Fibroblast of upper back skin (primary cell): ENCODE measurements at places on chromosomes 2 and 18.

DNA sequence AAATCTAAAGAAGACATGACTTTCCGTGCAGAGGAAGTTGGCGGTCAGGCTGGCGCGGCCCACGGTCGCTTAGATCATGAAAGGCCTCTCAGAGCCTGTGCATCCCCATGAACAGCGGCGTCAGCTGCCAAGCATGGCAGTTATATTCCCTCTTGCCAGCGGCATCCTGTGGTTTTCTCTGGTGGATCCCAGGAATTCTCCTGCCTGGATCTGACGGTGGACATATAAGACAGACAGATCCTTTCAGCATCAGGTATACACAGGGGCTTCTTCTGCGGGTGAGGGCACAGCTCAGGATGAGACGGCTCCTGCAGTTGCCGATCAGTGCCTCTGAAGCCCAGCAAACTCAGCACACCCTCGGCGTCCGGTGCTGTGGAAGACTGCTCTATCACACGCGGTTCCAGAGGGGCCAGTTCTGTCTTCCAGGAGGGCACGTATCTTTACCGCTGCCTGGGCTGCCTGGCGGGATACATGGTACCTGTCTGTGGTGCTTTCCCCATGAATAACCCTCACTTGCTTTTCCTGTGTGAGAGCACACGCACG, 157.8 kb downstream of the LDLRAD4 start:
- DNase-seq = no peak

GRCh38 chr18:75106746-75107145, 102.2 kb downstream of the PTGR3 start:
- DNase-seq = no peak

DNA sequence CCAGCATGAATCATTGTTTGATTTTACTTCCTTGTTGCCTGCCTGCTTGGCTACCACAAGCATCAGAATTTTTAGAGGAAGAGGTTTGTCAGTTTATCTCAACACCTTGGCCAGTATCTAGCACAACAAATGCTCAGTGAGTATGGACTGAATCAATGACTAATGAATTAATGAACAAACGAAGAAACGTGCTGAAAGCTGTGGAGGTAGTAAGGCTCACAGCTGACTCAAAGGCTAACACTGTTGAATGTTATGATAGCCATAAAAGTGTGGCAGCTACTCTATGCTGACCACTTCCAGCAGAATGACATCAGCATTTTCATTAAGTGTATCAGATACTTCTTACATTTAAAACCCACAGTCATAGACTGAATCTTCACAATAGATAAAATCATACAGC, 543.4 kb downstream of the IRS1 start:
- peak; percentile 38 for DNase-seq

GRCh38 chr18:63236921-63237846, 82.4 kb downstream of the BCL2 start:
- no peak for DNase-seq

DNA sequence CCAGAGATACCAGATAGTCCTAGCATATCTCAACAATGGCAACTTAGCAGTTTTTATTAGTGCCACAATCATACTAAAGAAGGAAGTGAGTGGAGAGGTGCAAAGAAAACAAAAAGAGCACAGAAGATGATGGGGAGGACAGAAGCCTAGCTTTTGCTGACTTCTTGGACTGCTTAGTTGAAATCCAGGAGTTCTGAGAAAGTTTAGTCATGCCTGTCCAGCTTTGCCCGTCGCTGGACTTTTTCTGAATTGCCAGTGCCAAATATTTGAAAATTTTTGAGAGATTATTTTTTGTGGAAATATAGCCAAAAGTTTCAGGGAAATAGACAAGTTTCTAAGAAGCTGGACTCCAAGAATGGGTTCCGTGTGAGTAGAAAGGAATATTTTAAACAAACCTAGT, 558.7 kb upstream of the TNP1 start:
- DNase-seq = no peak

- DNase-seq = no peak
These were observed 6.3 kb upstream of the HS6ST1 start for GRCh38 chr2:128324897-128325410.

GRCh38 chr2:30135541-30135940, 11.3 kb upstream of the YPEL5 start:
- no peak for DNase-seq

DNA sequence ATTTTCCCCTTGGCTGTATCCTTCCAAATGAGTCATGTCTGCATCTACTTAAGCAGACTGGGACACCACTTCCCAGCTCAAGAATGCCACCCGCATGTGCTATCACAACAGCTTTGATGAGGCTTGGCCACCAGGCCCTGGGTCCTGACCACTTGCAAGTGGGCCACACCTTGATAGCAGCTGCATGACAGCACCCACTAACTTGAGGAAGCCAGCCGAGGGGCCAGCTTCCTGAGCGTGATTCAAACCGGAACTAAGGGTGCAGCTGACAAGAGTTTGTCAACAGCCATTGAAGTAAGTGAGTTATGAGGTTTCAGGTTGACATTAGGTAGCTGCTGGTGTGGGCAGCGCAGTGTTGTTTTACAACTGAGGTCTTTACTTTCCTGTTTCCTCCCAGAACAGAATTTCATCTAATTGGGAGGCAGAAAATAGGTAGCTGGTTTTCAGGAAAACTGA, 54.4 kb downstream of the EPHA4 start:
- DNase-seq = peak; percentile 65

DNA sequence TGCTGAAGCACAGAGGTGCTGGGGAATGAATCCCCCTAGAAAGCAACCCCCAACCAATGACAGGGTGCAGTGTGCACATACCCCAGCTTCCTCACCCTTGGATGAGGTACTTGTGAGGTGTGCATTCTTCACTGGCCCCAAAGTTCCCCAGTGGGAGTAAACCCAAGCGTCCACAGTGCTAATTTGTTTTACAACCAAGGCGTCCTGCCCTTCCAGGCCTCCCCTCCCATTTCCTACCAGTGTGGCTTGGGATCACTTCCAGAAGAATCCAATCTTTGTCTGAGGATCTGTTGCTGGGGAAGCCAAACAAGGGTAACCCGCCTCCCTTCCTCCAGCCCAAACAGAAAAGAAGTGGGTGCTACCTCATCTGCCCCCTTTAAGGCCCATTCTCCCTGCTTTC, 40.3 kb upstream of the TEX51 start:
- DNase-seq = no peak

DNA sequence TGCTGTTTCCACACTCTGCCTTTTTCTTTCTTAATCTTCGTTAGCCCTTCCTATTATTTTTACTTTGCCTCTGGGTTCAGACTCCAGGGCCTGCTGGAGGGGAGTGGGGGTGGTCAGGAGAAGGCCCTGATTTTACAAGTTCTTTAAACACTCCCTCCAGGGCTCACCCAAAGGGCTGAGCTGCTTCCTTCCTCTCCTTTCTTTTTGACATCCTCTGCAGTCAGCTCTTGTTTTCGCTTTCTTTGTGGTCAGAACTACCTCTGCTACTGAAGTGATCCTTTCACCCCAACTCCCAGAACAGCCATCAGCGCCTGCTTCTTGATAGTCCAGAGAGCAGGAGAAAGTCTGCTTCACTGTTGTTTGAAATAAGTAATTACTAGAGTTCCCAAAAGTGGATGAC, 925.7 kb downstream of the EPHA4 start:
- no peak for DNase-seq

DNA sequence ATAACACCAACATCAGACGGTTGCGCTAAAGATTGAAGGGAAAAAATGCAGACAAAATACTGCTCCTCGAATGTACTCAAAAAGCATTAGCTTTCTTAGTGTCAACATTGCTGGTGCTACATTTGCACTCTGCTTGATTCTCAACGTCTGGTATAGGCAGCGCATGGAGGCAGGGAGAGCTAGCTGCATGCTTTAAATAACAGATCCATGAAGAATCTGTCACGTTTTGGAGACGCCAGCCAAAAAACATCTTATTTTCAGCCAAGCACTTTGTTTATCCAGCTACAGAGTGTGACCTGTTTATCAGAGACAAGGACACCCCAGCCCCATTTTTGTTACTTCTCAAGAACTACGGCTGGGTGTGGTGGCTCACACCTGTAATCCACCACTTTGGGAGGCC, 59.5 kb downstream of the APOB start:
- DNase-seq = no peak

- DNase-seq = peak; percentile 75
These were observed 7.0 kb downstream of the NCKAP5 start for GRCh38 chr2:133561045-133561852.

DNA sequence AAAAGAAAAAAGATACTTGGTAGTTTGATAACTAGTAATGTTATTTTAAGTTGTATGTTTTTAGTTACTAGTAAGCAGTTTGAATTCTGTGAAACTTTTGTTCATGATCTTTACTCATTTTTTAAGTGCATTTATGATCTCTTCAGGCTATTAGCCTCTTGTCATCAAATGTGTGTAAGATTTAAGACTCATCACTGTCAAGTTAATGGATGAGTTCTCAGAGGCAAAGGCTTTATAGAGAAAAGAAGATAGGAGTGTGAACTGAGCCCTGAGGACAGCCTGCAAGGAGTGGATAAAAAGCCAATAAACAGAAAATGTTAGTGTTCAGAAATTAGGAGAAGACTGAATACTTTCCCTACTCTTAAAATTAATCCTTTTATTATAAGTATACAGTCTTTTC, 13.5 kb downstream of the NDUFV2 start:
- no peak for DNase-seq

- DNase-seq = no peak
These were observed 87.9 kb downstream of the ACVR1 start for GRCh38 chr2:157788201-157788600.

GRCh38 chr2:120079647-120080046, 66.8 kb downstream of the EPB41L5 start:
- DNase-seq = no peak

DNA sequence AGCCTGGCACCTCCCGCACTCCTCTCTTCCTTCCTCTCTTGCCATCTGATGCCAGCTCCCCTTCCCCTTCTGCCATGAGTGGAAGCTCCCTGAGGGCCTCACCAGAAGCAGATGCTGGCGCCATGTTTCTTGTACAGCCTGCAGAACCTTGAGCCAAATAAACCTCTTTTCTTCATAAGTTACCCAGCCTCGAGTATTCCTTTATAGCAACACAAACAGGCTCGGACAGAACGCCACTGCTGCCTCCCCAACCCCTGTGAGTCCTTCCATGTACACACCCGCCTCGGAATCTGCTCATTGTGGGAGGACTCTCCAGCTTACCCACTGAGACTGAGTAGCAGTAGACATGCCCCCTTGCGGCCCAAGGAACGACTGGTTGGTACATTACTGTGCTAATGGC, 8.3 kb upstream of the RPS7 start:
- DNase-seq = no peak

- no peak for DNase-seq
These were observed 3.4 kb downstream of the SGPP2 start for GRCh38 chr2:222427646-222428301.

- no peak for DNase-seq
These were observed 116.1 kb downstream of the ATL2 start for GRCh38 chr2:38260972-38261371.

GRCh38 chr2:64608867-64609226, 44.9 kb downstream of the SERTAD2 start:
- DNase-seq = no peak

- DNase-seq = no peak
These were observed 24.7 kb downstream of the LYPD6B start for GRCh38 chr2:149063177-149063576.
